ENCODE measurements at places on chromosomes 7 and 10.

DNA sequence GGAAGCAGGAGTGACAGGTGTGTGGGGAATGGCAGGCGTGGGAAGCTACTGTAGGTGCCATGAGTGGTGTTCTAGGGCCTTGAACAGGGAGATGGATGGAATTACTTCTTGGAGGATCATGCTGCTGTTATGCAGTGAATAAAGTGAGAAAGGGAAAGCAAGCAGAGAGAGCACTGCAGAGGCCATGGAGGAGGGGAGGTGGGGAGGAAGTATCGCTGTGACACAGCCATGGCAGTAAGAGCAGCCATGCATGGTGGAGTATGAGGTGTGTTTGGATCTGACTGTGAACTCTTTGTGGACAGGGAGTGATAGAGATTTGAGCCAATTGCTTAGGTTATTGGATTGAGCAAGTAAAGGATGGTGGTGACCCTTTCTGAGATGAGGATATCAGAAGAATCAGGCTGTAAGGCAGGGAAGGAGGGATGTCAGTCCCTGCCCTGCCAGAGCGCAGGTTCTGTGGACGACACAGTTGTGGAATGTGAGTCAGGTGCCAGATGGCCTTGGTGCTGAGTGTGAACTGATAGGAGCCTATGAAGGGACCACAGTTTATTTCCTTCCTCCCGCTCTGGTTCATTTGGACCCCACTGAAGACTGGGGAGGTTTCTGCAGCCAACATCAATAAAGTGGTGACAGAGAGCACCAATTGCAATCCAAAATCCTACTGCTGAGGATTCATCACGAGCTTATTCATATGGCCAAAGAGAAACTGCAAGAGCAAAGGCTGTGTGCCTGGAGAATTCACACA is 105.5 kb upstream of the TMEM72 start:
- no peak overlapping the region for H3K27ac ChIP-seq
- no peaks in the 10 kb centered on the region for H3K27me3 ChIP-seq
- H3K36me3 ChIP-seq: no peaks in the 10 kb centered on the region
- H3K4me3 ChIP-seq: no peak overlapping the region
- no peaks in the 10 kb centered on the region for H3K4me1 ChIP-seq

GRCh38 chr7:150941351-150942000 is 36.6 kb downstream of the KCNH2 start:
- H3K4me1 ChIP-seq: peaks cover 33% of the 10 kb centered on the region
- H3K4me3 ChIP-seq: no peak overlapping the region
- no peaks in the 10 kb centered on the region for H3K27me3 ChIP-seq
- H3K36me3 ChIP-seq: no peaks in the 10 kb centered on the region

GRCh38 chr10:84101042-84101441 is 38.3 kb upstream of the GHITM start:
- no peak overlapping the region for H3K27ac ChIP-seq
- H3K4me1 ChIP-seq: no peaks in the 10 kb centered on the region
- DNase-seq: no peak
- no peaks in the 10 kb centered on the region for H3K36me3 ChIP-seq
- H3K4me3 ChIP-seq: no peak overlapping the region
- no peaks in the 10 kb centered on the region for H3K27me3 ChIP-seq

DNA sequence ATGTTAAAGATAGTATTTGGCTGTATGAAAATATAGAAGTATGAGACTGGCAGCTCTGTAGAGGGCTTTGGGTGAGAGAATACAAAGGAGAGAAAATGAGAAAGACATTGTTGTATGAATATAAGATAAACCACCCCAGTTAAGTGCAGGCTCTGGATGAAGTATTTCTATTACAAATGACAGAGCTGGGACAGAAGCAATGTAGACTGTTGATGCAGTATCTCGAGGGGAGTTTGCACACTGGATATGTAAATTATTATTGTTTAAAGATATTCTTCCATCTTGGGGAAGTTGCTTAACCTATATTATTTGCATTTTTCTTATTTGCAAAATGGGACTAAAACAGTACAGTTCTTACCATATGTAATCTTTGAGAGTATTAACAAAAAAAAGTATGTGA is 31.5 kb downstream of the ENTPD1 start:
- no peak for DNase-seq
- no peaks in the 10 kb centered on the region for H3K36me3 ChIP-seq
- no peaks in the 10 kb centered on the region for H3K4me1 ChIP-seq
- H3K27ac ChIP-seq: no peak overlapping the region
- H3K4me3 ChIP-seq: no peak overlapping the region

GRCh38 chr7:42880392-42880791 is 31.5 kb downstream of the C7orf25 start:
- no peaks in the 10 kb centered on the region for H3K36me3 ChIP-seq
- no peaks in the 10 kb centered on the region for H3K4me1 ChIP-seq
- no peak overlapping the region for H3K4me3 ChIP-seq
- no peak overlapping the region for H3K27ac ChIP-seq

Data from effector memory CD4-positive, alpha-beta T cell (primary cell).